ENCODE measurements at places on chromosomes 5 and 9. TPM values are rescaled to one million over a fixed set of nuclear protein-coding genes. Genes with fewer than 3 reads are reported as not detected.

DNA sequence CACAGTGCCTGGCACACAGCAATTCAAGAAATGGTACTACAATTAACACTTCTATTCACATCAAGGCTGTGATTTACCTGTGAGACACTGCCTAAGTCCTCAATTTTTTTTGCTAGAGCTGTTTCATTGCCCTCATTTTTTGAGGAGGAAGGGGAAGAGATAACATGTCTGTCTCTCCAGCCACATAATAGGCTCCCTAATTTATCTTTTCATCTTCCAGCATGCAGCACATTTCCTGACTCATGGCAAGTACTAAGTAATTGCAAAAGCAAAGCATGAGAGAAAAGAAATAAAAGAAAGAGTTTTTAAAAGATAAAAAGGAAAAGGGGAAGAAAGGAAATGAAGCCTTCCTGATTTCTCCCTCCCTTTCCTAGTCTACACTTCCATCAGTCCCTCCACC is 26.9 kb upstream of the RNF38 start:
- DNase-seq: no peak

- DNase-seq: no peak
Measured at GRCh38 chr9:10015755-10016154, 597.0 kb downstream of the PTPRD start.

- DNase-seq: no peak
Measured at GRCh38 chr9:123339666-123340510, 16.1 kb upstream of the CRB2 start.

GCNT4 gene
- total RNA-seq: 0.13 TPM

Measured in dermis microvascular lymphatic vessel endothelial cell (primary cell).